ENCODE measurements at places on chromosomes 5 and 9.

DNA sequence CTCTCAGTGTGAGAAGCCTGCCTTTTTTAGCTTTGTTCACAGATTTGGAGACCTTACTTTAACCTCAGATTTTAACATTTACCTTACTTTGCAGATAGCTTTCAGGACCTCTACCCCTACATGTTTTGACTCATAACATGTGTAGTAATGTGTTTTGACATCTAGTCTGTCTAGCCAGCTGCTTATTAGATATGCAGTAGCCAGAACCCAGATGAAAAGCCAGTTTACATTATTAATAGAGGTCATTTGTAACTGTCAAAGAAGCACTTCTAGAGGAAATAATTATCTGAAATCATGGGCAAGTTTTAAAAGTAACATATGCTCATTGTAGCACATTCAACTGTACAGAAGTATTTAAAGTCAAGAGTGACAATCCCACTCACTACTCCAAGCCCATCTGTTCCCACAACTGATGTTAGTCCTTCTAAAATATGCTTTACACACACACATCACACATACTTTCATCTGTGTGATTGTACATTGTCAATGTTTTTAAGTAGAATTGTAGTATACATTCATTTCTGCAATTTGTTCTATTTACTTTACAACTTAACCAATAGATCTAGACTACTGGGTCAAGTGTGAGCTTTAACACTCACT is 71.8 kb upstream of the NIPAL4 start:
- no peak for DNase-seq

- no peak for DNase-seq
These were observed 406.2 kb upstream of the FTMT start for GRCh38 chr5:121445511-121445910.

GRCh38 chr9:116942593-116943061 is 255.5 kb downstream of the TRIM32 start:
- DNase-seq, result no peak

GRCh38 chr5:74336297-74336696 is 304.2 kb downstream of the ENC1 start:
- no peak for DNase-seq

DNA sequence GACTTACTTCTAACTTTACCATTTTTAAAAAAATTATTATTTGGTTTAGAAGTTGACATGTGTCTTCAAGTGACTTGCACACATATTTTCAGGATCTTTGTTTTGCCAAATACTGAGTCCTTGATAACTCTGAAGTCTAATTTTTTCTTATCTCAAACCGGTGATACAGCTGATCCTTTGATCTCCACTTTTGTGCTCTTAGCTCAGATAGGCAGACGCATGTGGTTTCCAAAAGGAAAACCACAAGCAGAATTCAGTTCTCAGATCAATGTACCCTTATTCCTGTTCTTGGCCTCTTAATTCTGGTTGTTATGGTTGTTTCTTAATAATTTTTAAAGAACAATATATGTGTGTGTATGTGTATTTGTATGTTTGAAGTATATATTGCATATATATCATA is 238.3 kb upstream of the EDIL3 start:
- no peak for DNase-seq

DNA sequence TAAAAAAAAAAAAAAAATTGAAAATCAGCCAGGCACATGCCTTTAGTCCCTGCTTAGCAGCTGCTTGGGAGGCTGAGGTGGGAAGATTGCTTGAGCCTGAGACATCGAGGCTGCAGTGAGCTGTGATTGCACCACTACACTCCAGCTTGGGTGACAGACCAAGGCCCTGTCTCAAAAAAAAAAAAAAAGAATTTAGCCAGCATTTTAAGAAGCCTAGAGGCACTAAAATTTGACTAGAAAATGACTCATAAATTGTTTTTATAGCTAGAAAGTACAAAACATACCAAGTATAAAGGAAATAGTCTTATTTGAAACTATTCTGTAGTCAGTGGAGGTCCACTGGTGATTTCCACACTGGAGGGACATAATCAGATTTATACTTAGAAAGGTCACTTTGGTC is 17.5 kb downstream of the LRRC70 start:
- DNase-seq, result no peak

- DNase-seq, result no peak
These were observed 226.3 kb downstream of the AOPEP start for GRCh38 chr9:94952565-94953373.

- no peak for DNase-seq
These were observed 82.9 kb upstream of the ALDH1B1 start for GRCh38 chr9:38309324-38310195.

GRCh38 chr9:1217076-1217475 is 166.9 kb downstream of the DMRT2 start:
- no peak for DNase-seq

DNA sequence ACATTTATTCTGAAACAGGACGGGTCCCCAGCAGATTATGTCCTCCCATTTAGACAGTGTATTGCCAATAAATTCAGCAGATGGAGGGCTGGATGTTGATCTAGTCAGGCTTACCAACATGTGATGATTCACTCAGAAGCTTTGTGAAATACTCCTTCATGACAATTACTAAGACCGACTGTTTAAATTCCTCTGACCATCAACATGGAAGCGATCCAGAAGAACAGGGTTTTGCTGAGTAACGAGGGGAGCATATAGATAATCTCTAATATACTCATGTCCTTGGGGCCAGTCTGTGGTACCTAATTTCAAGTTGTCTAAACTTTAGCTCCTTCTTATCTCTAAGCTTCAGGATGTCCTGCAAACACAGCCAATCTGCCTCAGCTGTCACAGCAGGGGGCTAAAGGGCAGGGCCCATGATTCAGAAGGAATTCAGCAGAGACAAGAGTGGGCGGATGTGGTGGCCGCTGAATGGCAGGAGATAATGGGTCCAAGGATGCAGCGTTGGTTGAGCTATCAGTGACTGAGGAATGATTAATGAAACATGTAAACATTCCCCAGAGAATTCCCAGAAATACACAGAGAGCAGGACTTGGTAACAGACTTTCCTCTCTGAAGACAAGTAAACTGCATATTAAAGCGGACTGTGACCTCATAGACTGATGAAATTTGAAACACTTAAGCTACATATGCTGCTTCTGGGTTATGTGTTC is 109.4 kb downstream of the ANKRD55 start:
- no peak for DNase-seq

DNA sequence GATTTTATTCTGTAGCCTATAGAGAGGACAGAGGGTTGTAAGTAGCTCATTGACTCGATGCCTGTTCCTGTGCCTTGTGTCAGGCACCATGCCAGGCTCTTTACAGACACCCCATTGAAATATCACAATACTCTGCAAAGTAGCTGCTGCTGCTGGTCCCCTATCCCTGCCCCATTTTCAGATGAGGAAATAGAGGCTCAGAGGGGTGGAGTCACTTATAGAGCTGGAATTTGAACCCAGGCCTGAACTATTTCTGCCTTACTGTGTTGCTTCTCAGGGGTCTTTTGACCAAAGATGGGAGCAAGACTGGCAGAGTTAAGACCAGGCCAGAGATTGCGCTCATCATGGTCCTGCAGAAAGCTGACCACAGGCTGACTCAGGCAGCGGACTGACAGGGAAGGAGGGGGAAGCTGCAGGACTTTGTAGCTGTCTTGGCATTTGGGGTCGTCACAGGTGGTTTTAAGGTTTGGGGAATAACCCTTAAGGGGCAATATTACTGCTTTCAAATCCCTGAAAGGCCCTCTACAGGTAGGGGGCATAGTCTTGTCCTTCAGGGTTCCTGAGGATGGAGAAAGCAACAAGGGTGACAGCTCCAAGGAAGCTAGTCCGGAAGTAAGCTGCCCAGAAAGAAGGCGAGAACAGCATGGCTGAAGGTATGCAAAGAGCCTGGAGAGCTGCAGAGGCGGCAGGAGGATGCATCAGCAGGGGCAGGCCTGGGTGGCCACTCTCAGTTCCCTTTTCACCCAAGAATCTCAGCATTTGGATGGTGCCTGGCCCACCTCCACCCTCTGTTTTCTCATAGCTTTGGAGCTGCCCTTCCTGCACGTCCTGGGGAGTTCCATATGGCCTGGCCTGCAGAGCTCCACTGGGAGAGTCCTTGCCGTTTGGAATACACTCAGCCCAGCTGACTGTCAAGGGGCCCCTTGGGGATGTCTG is 18.3 kb upstream of the NDST1 start:
- DNase-seq, result no peak

- DNase-seq, result no peak
These were observed 20.2 kb downstream of the COL5A1 start for GRCh38 chr9:134661791-134662142.

DNA sequence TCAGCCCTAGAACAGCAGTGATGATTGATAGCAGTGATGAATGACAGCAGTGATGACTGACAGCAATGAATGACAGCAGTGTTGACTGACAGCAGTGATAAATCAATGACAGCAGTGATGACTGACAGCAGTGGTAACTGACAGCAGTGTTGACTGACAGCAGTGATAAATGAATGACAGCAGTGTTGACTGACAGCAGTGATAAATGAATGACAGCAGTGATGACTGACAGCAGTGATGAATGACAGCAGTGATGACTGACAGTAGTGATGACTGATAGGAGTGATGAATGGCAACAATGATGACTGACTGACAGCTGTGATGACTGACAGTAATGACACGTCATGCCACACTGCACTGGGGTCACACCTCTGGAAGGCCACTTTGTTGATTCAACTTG is 106.8 kb downstream of the ENTREP1 start:
- no peak for DNase-seq

Measured in stimulated activated CD4-positive, alpha-beta T cell treated with anti-CD3 and anti-CD28 coated beads, Interleukin-1b, Interleukin-23, amount 100 ng/mL, for 1 hour (primary cell).